NCI-H748 treated with DMSO at 0.1 percent for 48 hours (cell line): ENCODE measurements at places on chromosomes 1 and 21.
A peak's percentile ranks its signal among the peaks of the same experiment; 100 is the strongest.

DNA sequence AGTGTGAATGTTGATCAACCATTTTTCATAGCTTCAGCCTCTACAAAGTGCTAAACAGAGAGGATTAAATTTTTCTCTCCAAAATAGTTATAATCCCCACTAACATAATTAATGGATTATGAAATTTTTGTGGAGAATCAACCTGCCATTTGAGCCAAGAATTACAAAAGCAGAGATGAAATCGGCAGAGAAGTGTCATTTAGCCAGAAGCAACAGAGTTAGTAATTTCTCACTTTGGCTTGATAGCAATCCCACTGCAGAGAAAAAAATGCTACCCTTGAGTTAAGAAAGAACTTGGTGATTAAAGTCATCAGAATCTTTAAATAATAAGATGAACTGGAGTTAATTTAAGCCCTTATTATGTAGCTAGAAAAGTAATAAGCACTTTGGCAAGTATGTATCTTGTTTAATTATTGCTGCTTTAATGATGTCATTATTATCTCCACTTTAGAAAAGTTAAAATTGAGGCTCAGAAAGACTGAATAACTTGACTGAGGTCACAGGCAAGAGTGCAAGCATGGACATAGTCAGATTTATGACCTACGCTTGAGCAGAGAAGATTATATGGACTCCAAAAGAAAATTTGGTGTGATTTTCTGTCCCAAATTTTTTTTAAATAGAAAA is 37.3 kb downstream of the RGS4 start:
- DNase-seq = no peak

DNA sequence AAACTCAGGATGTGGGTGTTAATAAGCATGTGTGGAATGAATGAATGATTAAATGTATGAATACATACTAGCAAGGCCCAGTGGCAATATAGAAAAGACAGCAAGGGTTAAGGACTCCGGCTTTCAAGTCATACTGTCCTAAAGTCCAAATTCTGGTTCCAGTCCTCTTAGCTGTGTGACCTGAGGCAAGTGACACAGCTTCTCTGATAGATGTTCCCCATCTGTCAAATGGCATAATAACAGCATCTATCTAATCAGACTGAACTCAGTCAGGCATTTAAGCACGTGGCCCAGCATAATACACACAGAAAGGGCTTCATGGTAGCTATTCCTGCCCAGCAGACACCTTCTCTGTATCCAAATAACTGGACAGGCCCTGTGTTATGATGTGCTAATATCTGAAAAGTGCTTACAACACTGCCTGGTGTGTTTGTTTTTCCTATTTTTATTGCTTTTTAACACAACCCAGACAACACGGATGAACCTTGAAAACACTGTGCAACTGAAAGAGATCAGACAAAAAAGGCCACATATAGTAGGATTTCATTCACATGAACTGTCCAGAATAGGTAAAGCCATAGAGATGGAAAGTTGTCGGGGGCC is 12.4 kb downstream of the ASAP3 start:
- DNase-seq = no peak

GRCh38 chr1:214549604-214550003 is 1.8 kb downstream of the PTPN14 start:
- DNase-seq = no peak

GRCh38 chr1:229869687-229870086 is 197.4 kb upstream of the GALNT2 start:
- no peak for DNase-seq

GRCh38 chr1:19010503-19010902 is 54.0 kb upstream of the IFFO2 start:
- DNase-seq = no peak

DNA sequence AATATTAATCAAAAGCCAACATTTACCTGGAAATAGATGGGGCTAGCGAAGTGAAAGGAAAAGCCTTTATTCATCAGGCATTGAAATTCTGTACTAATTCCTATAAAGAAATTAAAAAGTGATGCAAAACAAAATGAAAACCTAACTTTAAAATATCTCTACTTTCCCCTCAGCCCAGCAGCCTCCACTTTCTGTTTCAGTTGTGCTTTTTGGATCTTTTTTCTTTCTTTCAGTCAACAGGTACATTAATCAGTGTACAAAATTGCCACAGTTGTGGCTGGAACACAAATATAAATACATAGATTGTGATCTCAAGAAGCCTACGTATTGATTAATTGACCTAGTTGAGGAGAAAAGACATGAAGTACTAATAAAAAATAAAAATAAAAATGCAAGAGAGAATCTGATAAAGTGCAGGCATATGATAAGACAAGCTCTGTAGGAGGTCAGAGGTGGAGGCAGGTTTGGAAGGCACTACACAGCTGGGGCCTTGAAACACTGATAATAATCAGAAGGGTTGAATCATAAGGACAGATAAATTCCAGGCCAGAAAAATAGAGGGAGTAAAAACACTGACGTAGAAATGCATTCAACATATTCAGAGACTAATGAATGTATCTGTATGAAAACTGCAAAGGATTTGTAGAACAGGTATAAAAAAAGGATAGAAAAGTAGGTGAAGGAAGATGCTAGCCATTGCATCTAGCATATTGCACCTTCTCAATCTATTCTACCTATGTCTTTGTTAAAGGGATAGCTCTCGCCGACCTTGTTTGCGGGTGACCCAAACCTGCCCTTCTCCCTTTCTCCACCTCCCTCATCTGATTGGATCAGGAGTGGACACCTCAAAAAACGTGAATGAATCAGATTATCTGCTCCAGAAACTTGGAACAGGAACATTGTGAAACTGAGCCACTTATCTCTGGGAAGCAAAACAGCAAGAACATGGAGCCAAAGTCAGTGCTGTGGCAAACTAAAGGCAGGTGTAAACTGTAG is 607.8 kb upstream of the ADGRL2 start:
- no peak for DNase-seq

GRCh38 chr21:36698385-36698980 is 432 bp upstream of the SIM2 start:
- no peak for DNase-seq

DNA sequence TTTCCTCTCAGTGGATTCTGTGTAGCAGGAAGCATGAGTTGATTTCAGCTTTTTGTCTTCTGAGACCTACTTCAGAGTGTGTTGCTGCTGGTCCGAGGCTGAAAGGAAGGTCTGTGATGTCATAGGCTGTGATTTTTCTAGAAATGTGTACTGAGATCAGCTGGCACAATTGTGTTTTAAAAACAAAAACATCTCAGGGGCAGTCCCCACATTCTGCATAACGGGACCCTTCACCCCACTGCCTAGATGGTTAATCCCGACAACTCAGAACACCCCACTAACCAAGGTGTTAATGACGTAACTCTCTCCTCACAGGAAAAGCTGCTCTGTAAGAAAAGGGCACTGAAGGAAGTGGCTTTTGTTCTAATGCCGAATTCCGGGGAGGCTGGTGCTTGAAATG is 59.8 kb upstream of the PPP2R5A start:
- no peak for DNase-seq

- no peak for DNase-seq
Observed at GRCh38 chr1:9737057-9737456, 85.5 kb downstream of the PIK3CD start.

DNA sequence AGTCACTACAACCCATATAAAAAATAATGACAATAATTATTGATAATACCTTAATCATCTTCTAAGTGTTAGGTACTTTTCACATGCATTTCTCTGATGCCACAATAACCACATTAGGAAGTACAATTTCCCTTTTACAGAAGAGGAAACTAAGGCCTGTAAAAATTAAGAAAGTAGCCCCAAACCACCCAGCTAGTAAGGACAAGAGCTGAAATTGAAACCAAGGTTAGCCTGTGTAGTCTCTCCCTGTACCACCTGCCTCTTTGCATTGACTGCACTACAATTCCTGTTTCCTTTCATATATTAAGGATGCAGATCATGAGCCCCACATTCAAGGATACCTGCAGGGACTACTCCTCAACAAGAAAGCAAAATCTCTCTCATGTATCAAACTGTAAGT is 288.8 kb downstream of the GPATCH2 start:
- DNase-seq = no peak

DNA sequence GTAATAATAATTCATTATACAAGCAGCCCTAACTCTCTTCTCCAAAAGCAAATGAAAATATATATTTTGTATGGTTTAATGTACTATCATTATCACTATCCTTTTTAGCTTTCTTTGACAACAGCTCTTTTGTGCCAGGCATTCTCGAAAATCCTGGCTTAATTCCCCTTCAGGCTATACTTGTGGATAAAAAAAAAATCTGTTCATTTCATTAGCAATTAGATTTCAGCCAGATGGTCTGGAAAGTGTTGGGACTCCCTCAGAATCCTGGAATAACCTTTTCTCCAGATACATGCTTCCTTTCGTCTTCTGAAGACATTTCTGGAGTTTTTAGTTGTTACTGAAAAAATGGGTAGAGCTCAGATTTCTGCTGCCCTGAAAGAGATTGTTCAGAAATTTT is 83.4 kb upstream of the PLPPR4 start:
- DNase-seq = no peak

GRCh38 chr1:236063919-236064673 is 794 bp downstream of the NID1 start:
- peak; percentile 6 for DNase-seq

DNA sequence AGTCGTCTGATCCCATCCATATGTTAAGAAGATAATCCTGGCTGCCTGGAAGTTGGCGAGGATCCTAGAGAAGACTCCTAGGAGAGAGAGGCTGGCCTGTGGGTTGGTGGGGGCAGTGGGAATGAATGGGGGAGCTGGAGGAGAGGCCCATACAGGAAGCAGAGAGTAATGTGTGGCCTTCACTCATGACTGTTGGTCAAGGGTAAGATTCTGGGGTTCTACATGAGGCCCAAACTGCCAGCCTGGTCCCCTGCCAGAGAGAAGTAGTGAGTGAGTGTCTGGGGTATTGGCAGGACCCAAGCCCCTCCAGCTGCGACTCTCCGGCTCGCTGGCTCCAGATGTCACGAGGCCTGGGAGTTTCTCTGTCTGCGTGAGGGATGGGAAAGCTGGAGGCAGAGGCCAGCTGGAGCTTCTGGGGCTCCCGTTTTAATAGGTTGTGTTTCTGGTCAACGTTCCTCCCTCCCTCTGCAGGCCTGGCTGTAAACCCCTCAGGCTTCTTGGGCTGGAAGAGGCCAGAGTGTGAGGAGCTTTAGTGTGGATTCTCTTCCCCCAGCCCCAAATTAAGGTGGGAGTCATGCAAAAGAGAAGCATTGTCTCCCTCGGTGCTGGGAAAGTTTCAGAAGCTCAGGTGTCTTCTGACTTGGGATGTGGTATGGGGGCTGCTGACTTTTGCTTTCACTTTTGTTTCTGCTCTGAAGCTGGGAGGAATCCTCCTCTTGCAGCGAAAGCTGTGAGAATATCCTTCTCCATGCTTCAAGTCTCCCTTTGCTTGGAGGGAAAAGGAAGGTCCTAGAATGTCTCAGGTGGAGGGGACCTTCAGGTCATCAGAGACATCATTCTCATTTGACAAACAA is 2.6 kb downstream of the TMEM51 start:
- DNase-seq = no peak

DNA sequence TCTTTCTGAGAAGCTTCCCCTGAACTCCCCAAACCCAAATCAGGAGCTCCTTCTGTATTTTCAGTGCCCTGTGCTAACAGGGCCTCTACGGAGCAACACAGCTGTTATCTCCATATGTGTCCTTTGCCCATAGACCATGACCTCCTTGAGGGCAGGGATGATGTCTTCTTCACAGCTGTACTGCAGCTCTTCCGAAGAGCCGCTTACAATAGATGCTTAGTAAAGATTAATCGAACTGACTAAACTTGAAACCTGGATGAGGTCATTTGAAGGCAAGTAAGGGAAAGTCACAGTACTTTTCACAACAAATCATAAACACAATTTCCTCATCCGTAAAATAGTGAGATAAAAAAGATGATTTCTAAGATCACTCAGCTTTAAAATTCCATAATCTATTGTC is 4.4 kb upstream of the KCNN3 start:
- DNase-seq = no peak

GRCh38 chr1:162726555-162726954 is 63.9 kb upstream of the HSD17B7 start:
- no peak for DNase-seq

DNA sequence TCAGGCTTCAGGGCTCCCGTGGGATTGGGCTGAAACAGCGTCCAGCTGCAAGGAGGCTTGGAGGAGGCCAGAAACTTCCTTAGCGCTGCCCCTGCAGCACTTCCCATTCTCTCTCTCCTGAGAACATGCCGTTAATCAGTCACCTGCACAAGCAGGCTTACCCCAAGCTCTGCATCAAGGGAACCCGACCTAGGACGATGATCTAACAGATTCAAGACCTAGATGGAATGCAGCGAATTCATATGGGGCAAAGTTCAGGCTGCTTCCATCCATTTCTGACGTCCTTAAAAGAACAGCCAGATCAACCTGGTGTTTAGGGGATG is 114.1 kb downstream of the ERG start:
- DNase-seq = no peak

DNA sequence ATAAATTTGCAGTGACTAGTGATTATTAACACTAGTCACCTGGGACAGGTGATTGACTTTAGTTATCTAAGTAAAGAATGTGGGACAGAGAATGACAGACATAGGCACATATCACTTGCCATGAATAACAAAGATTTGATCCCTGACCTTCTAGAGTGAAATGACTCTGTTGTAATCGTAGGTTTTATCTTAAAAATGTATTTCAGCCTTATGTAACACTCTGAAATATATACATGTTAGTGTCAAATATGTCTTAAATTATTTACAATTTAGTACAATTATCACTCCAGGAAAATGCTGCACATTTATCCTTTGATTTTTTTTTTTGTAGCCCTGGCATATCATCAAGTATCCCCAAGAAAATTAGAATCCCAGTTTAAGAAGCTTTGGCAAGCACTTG is 186.4 kb upstream of the PTGFR start:
- DNase-seq = no peak

- DNase-seq = no peak
Observed at GRCh38 chr1:20578721-20579395, 10.0 kb upstream of the CDA start.

DNA sequence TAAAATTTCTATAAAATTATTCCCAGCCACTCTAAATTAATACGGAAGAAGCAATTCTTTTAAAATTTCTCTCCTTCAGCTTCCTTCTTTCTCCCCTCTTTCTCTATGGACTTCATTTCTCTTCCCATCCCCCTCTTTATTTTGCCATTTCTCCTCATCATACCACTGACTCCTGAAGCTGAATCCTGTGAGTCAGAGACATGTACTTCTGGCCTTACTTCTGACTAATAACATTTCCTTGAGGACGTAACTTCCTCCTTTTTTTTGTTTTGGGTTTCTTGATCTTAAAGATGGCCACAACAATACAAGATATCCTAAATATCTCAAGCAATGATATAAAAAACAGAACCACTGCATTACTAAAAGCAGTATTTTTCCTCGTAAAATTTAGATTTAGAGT is 63.6 kb upstream of the DENND1B start:
- DNase-seq = no peak

GRCh38 chr1:168949672-168950071 is 156.8 kb upstream of the ATP1B1 start:
- DNase-seq = no peak
